GM13977 (cell line): ENCODE measurements at places on chromosomes 3 and 15.

DNA sequence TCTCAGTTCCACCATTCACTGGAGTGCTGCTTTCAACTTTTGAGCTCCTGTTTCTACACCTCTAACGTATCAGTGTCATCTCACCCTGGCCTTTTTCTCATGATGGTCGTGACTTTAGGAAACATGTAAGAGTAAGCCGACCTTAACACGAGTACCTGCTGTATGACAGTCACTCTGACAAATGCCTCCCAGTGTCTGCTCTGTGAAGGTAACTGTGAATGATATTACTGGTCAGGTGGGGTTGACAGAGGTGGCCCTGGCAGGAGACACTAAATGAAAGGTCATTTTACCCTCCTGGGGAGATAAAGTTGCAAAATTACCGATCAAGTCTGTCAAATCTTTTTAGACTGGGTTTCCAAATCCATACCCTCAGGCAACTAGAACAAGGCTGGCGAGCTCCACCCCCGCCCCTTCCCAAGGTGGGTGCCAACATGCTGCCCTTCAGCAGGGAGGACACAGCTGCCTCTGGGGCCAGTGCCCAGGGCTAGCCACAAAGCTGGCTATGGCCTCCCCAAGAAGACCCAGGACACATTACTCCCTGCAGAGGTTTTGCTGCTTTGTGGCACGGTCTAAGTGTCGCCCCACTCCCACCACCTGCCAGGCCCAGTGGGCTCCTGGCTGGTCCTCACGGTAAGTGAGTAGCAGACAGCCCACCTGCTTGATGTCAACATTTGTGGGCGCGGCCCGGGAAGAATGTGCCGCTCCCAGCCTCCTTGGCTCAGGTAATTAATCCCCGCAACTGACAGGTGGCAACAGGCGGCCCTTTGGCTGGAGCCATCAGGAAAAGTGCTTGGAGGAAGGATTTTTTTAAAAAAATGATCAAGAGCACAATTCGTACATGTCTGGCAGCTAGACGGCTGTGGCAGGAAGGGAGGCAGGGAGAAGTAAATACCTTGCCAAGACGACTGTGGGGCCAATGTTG is 211.8 kb downstream of the TP63 start:
- DNase-seq: no peak

DNA sequence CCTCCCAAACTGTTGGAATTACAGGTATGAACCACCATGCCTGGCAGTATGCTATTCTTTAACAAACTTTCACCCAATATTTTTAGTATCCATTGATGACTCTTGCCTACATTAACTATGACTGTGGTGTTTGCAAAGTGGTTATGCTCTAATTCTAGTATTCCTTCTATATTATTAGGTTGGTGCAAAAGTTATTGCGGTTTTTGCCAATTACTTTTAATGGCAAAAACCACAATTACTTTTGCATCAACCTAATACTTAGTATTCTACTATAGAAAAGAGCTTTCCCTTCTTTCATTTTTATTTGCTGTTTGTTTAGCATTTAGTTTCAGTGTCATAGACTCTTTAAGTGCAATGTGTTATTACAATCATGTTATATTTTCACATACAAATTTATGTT is 760.6 kb downstream of the NR2F2 start:
- DNase-seq: no peak

DNA sequence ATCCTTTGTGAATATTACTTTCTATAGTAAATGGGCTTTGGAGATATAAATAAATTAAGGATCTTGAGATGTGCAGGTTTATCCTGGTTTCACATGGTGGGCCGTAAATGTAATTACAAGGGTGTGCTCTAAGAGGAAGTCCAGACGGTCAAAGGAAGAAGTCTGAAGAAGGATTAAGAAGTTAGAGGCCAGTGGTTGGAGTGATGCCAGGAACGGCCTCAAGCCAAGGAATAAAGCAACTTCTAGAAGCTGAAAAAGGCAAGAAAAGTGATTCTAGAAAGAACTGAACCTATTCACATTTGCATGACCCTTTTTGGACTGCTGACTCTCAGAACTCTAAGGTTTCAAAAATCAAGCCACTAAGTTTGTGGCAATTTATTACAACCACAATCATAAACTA is 981.3 kb upstream of the ALCAM start:
- DNase-seq: no peak

- DNase-seq: no peak
Measured at GRCh38 chr3:114848643-114849350, 298.3 kb downstream of the ZBTB20 start.

DNA sequence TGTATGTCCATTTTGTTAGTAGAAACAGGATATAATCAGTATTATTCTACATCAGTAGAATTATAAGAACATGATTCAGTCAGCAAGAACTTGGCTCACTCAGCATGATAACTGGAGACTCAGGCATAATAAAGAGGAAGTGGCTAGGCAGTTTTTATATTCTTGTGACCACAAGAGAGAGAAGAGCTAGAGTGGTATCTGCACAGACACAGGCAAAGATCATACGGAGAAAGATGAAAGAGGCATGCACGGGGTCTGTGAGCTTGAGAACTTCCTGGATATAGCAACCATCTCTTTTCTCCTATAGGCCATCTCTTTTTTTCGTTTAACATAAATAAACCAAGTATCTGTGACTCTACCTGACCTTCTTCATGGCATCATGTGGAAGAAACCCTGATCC is 46.8 kb downstream of the MYO5A start:
- peak; percentile 65 for DNase-seq

GRCh38 chr3:6746443-6746842 is 114.5 kb upstream of the GRM7 start:
- DNase-seq: no peak
